Uterine smooth muscle cell (primary cell): ENCODE measurements at places on chromosomes 11 and 22. TPM values are rescaled to one million over a fixed set of nuclear protein-coding genes. Genes with fewer than 3 reads are reported as not detected.

TECTA gene
- 0.22 and 0.87 TPM in 2 replicates for total RNA-seq

OR10A2 gene
- not detected in 2 replicates for total RNA-seq

GAB4 gene
- not detected in 2 replicates for total RNA-seq

CTSW gene
- 0.12 TPM in 1 of 2 replicates, not detected in the other for total RNA-seq

LRP4 gene
- total RNA-seq = 2.9 and 4.7 TPM in 2 replicates
